Fibroblast of skin of abdomen (primary cell): ENCODE measurements at places on chromosomes 3 and 15.
A peak's percentile ranks its signal among the peaks of the same experiment; 100 is the strongest.

GRCh38 chr3:49722896-49723295 is 855 bp downstream of the GMPPB start:
- DNase-seq, result no peak

- DNase-seq, result no peak
Observed at GRCh38 chr3:81951106-81951505, 189.7 kb upstream of the GBE1 start.

GRCh38 chr15:77821188-77821958 is 188.7 kb upstream of the LINGO1 start:
- peak; percentile 48 for DNase-seq

DNA sequence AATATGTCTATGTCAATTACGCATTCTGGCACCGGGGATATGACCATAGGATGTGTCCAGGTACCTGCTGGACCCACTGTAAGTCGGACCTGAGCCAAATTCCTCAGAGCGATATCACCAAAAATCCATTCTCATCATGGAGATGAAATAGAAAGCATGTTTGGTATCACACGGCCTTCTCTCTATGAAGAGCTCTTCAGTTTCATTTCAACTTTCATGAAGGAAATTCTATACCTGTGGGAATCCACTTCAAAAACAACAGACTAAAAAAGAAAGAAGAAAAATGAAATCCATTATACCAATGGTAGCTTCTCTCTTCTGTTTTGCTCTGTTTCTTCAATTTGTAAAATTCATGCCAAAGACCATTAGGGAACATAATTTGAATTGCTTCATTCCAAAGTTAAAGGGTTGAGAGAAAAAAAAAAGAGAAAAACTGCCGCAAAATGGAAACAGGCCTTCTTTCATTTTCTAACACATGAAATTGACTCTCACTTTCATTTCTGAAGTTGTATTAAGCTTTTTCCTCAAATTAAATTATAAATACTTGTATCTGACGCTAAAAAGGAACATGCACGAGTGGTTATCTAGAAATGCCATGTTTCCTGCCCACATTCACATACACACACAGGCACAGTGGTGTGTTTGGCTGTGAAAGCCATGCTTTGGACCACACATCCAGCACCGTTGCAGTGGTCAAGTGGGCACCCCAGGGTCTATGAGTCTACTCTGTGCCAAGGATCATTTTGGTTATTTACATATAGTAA is 46.9 kb upstream of the DIPK2A start:
- no peak for DNase-seq

DNA sequence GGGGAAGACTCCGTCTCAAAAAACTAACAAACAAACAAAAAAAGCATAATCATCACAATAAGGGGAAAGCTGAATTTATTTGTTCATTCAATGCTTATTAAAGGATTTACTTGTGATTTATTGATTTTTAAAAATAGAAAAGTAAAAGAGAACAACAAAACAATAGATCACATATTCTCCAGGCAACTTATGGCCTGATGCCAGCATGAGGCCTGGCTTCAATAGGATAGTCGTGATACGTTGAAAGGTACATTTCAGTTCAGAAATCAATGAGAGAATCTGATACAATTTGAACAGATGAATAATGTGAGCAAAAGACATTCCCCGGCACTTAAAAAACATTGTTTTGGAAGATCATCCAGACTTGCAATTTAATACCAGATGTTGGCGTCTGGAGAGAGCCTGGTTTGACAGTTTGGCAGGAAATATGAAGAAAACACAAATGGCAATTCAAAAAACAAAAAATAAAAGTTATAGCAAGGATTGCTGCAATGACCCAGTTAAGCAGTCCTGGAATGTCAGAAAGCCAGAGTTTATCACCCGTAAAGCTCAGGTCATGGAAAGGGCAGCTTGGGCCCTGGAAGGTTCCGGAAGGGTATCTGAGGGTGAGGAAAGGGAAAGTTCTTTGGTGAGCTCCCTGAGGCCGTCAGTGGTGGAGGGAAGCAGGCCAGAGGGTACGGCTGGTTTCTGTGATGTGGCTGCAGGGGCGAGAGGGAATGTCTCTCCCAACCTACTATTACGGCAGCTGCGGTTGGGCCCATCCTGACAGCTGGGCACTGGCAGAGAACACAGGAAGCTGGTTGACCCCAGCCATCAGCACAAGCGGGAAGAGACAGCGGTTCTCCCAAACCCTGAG is 230.2 kb upstream of the HES1 start:
- DNase-seq, result peak; percentile 23

DNA sequence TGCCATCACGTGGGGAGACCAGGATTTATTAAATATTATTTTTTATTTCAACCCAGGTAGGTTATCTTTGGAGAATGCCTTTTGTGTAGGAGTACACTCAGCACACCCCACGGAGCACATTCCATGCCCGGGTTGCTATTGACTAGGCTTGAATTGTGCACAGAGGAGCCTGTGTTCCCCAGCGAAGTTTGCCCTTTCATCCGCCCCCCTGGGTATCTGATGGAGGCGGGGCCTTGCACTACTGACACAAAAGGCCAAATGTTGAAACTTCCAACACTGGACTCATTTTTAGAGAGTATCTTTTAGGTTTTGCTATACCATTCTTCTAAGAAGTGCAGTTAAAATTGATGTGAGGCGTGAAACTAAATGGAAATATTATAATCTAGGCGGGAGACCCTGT is 39.3 kb upstream of the PPP4R2 start:
- DNase-seq, result no peak

- peak; percentile 5 for DNase-seq
Observed at GRCh38 chr3:154191520-154191919, 70.3 kb downstream of the ARHGEF26 start.

- no peak for DNase-seq
Observed at GRCh38 chr3:55882006-55882405, 394.9 kb upstream of the WNT5A start.

GRCh38 chr15:71709808-71710418 is 100.4 kb upstream of the NR2E3 start:
- no peak for DNase-seq

- no peak for DNase-seq
Observed at GRCh38 chr3:126988451-126989021, 5.6 kb downstream of the PLXNA1 start.

- no peak for DNase-seq
Observed at GRCh38 chr3:175447521-175447920, 588.4 kb downstream of the NAALADL2 start.

DNA sequence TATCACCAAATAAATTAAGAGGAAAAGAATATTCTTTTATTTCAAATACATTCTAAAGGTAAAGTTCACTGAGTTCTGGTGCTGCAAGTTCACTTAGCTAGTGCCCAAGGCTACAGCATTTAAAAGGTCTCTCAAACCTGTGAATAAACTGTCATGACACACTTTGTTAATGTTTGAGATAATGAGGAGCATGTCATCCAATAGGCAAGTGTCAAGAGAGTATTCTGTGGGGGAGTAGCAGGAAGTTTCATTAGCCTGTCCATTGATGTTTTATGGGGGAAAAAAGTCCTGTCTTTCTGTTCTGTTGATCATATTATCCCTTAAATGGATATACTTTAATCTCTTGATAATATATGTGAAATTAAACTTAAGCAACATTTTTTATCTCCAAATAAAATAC is 4.0 kb downstream of the SPESP1 start:
- DNase-seq, result no peak

DNA sequence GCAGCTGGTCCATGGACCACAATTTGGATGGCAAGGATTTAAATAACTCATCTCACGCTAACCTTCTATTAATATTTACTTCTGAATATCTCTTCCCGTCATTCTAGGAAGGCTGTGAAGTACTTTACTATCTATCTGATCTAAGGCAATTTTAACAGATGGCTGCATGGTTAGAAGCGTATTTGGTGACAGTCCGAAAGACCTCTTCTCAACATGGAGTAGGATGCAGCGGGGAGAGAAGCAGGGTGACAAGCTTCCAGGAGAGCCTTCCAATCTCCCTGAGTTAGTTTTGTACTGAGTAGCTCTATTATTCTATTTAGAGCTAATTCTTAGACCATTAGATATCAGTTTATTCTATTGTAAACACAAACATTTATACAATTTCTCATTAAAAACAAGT is 309.4 kb downstream of the PLCL2 start:
- no peak for DNase-seq
